ENCODE measurements at places on chromosomes 7 and 10.

GRCh38 chr7:7489546-7489945 lies 46.1 kb downstream of the COL28A1 start:
- DNase-seq, result no peak

- DNase-seq, result no peak
Observed at GRCh38 chr10:11381023-11381422, 230.4 kb downstream of the USP6NL start.

GRCh38 chr10:79340646-79341244 lies 6.5 kb upstream of the PPIF start:
- DNase-seq, result no peak

- DNase-seq, result no peak
Observed at GRCh38 chr7:27139334-27140125, 4.0 kb downstream of the HOXA5 start.
